ENCODE measurements at places on chromosomes 12 and 14.

- DNase-seq: no peak
Measured at GRCh38 chr12:30930641-30931040, 4.1 kb downstream of the TSPAN11 start.

- peak; percentile 42 for DNase-seq
Measured at GRCh38 chr14:60327447-60328331, 78.7 kb downstream of the PPM1A start.

GRCh38 chr14:64645220-64645892, 58.9 kb upstream of the PLEKHG3 start:
- no peak for DNase-seq

- DNase-seq: peak; percentile 52
Measured at GRCh38 chr12:12689647-12690300, 6.2 kb downstream of the GPR19 start.

DNA sequence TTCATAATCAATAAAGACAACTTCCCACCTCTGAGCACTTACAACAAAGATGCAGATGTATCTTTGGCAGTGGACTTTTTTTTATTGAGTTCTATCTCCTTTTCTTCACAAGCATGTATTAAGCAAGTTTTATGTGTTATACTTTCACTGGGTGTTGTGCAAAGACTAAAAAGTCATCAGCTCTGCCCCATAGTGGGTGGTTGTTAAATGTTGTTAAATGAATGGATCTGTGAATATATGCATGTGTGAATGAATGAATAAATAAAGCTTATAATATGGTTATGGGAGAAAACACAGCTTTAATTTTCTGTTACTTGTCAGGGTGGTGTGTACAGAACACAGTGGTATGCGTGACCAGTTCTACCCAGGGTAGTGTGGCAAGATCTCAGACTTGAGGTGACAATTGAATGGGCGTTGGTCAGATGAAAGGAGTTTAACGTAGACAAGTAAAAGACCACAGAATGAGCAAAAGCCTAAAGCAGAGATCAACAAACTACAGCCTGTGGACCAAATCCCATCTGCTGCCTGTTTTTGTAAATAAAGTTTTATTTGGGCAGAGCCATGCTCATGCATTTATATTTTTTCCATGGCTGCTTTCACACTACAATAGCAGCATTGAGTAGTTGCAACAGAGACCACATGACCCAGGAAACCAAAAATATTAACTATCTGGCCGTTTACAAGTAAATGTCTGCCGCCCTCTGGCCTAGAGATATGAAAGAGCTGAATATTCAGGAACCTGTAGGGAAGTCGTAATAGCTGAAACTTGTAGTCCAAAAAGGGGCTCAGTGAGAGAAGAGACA, 207.4 kb upstream of the EEA1 start:
- no peak for DNase-seq

GRCh38 chr12:116060764-116061163, 216.7 kb downstream of the MED13L start:
- DNase-seq: peak; percentile 68

Measured in activated CD4-positive, alpha-beta T cell treated with anti-CD3 and anti-CD28 coated beads, Interleukin-2, Interleukin-4, amounts not matched to agents 100 ng/mL and 50 ng/mL, durations not matched to agents 16 hours and 8 hours (primary cell).